ENCODE measurements at places on chromosomes 12 and 14.
A peak's percentile ranks its signal among the peaks of the same experiment; 100 is the strongest.

DNA sequence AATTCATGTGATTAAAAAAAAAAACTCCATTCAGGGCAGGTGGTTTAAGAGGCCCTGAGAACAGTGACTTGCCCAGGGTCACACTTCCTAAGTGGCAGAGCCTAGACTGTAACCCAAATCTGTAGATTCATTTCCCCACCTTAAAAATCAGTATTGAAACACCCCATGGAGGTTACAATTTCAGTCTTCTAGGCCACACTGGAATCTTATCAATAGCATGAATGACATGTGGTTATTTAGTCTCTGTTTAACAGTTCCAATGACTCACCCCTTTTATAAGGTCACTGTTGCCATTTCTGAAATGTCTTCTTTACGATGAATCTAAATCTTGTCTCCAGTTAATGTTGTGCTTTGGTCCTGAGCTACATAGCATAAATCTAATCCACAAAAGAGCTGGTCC is 262.3 kb upstream of the GRIP1 start:
- peak; percentile 16 for DNase-seq

DNA sequence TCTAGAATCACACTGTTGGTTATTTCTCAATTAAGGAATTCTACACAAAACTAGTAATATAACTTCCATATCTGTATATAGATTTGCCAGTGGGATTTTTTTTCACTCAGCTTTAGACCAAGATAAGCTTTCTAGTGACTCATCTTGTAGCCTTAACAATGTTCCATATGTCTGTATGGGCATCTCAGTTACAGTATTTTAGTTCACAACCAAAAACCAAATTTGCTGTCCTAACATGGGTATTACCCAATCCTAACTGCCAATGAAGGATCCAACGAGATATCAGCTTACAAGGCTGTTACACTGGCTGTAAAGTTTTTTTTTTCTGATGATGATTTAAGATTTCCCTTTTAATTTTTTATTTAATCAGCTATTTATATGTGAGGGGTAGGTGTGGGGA is 31.5 kb upstream of the KRR1 start:
- DNase-seq = no peak

- no peak for DNase-seq
Observed at GRCh38 chr12:63450816-63451215, 217.5 kb downstream of the DPY19L2 start.

DNA sequence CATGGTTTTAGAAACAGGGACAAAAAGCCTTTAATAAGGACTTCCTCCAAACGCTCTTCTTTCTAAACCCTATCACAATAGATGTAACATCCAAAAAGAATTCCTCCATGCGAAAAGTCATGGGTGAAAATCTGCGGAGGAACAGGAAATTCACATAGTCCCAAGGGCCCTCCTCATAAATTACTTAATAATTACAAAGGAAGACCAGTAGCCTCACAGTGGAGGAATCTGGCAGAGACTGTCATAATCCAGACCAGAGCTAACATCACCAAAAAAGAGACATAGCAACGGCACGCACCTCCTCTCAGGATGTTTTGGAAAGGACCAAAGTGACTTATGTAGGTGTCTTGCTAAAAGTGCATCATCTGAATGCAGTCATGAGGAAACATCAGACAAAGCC is 165.7 kb downstream of the ANO2 start:
- DNase-seq = no peak

- DNase-seq = no peak
Observed at GRCh38 chr12:262817-263216, at the start of gene SLC6A13. TSS of gene SLC6A13 (minus strand) at chr12:262836. CDS start at chr12:260052, 2,784 bp downstream.

GRCh38 chr14:67111022-67111421 is 78.2 kb upstream of the GARIN2 start:
- no peak for DNase-seq

DNA sequence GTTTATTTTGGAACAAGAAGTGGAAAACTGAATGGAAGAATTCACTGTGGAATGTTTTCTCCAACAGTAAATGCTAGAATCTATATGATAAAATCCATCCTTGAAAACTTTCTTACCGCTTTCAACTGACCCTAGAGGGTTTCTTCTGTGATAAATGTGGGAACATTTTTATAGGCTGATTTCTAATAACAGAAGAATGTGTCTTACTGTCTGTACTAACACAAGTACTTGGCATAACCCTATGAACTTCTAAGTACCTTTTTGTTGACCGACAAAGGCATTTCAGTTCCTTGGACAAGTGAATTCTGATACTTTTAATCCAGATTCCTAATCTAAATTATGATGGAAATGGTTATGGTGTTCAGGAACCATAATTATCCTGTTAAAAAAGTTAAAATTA is 1109.7 kb upstream of the FLRT2 start:
- peak; percentile 76 for DNase-seq

DNA sequence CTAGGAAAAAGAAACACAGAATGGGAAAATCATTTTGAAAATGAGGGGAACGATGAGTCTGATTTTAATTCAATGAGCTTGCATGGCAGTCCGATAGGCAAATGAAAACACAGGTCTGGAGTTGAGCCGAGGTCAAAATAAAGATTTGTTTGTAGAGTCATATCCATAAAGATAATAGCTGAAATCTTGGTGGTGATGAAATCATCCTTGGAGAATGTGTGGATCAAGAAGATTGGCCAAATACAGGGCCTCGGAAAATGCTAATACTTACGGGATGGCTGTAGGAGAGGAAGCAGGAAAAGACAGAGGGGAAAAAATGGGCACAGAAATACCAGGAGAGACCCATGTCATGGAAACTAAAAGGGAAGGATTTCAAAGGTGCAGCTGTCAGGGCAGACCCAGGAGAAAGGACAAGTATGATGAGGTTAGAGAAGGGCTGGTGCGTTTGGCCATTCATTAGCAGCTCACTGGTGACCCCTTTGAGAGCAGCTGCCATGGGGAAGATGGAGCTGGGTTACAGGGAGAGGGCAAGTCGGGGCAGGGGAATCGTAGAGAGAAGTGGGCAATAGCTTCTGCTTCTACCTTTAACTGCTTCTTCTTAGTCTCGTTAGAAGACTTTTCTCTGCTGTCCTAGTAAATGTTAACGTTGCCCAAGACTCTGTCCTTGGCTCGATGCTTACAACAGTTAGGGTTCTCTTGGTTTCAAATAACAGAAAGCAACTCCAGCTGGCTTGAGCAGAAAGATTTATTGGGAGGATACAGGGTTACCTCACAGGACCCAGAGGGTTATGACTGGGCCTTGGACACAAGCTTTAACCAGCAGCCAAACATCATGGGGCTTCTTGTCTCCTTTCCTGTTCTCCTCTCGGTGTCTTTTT is 161.8 kb downstream of the EFCAB11 start:
- peak; percentile 72 for DNase-seq

- no peak for DNase-seq
Observed at GRCh38 chr12:54521293-54522060, 23.9 kb downstream of the NCKAP1L start.

GRCh38 chr12:57593187-57593586 is 2.2 kb downstream of the PIP4K2C start:
- no peak for DNase-seq

DNA sequence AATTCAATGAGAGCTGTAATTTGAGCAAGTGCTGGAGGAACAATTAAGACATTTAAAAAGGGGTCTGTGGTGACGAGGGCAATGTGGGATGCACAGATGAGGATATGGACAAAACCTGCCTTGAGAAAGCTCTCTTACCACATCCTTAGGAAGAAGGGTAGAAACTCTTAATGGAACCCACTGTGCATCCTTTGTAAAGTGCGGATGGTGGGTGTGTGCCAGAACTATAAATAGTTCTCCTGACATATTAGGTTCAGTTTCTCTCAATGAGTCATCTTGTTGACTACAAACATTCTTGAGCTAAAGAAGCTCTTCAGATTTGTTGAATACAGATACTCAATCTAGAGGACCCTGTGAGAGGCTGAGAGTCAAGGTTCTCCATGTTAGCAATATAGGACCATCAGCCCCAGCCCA is 106.1 kb upstream of the ANO4 start:
- DNase-seq = no peak

DNA sequence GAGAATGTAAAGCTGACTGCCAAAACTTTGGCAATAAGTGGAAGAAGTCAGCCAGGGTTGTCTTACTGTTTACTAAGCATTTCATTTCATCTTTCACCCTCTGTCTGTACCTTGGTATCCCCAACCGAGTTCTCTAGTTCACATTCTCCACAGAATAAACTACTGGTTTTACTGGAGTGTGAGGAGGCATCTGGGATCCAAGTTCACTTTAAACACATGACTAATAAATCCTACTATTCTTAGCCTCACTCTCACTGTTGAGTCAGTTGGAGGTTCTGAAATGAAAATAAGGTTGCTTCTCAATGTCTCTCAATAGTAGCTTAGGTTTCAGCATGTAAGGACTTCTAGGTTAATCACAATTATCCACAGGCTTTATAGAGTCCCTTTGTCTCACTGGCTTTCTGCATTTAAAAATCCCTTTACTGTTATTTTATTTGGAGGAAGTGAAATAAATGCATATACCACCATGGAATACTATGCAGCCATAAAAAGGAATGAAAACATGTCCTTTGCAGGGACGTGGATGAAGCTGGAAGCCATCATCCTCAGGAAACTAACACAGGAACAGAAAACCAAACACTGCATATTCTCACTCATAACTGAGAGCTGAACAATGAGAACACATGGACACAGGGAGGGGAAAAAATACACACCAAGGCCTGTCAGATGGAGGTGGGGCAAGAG is 95.8 kb downstream of the EPS8 start:
- DNase-seq = peak; percentile 77

- peak; percentile 66 for DNase-seq
Observed at GRCh38 chr14:69921052-69921451, 41.8 kb downstream of the SMOC1 start.

- no peak for DNase-seq
Observed at GRCh38 chr12:101671833-101672232, 25.6 kb upstream of the CHPT1 start.

- no peak for DNase-seq
Observed at GRCh38 chr12:102992297-102992696, 34.8 kb downstream of the ASCL1 start.

DNA sequence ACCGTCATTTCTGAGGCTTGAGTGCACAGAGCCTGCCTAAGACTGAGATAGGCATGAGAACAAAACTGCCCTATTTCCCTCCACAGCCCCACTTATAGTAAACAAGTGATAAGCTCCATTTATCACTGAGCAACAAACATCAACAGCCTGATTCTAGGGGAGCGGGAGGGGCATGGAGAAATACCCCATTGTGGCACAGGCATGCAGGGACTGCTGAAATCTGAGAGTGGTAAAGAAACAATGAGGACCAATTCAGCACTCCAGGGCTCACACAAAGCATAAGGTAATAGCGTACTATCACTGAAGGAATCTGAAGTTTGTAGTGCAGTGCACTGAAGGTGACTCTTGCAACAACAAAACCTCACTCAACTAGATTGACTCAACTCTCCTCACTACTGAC is 186.7 kb downstream of the ANO2 start:
- no peak for DNase-seq

GRCh38 chr12:49341777-49342065 is 4.7 kb upstream of the C1QL4 start:
- no peak for DNase-seq

DNA sequence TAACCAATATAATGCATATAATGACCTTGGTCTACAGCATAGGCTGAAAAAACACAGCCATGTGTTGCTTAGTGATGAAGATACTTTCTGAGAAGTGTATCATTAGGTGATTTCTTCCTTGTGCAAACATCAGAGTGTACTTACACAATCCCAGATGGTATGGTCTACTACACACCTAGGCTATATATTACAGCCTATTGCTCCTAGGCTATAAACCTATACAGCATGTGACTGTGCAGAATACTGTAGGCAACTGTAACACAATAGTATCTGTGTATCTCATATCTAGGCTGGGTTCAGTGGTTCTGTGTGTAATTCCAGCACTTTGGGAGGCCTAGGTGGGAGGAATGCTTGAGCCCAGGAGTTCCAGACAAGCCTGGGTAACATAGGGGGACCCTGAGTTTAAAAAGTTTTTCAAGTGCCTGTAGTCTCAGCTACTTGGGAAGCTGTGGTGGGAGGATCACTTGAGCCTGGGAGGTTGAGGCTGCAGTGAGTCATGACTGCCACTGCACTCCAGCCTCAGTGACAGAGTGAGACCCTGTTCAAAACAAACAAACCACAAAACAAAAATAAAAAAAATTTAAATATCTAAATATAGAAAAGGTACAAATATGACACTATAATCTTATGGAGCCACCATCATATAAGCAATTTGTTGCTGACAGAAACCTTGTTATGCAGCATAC is 66.6 kb downstream of the GRIP1 start:
- no peak for DNase-seq

- no peak for DNase-seq
Observed at GRCh38 chr14:104293851-104294627, 155.7 kb downstream of the KIF26A start.

DNA sequence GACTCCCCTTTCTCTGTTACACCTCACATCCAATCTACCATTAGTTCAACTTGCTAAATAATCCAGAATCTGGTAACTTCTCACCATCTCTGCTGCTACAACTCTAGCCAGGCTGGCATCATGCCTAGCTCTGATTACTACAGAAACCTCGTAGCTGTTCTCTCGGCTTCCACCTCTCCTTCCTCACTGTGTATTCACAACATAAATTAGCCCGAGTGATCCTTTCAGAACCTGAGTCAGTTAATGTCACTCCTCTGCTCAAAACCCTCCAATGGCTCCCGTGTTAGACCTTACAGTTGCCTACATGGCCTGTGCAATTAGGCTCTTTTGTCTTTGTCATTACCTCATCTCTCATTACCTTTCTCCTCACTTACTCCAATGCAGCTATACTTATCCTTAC is 139.4 kb downstream of the PDE3A start:
- DNase-seq = no peak

DNA sequence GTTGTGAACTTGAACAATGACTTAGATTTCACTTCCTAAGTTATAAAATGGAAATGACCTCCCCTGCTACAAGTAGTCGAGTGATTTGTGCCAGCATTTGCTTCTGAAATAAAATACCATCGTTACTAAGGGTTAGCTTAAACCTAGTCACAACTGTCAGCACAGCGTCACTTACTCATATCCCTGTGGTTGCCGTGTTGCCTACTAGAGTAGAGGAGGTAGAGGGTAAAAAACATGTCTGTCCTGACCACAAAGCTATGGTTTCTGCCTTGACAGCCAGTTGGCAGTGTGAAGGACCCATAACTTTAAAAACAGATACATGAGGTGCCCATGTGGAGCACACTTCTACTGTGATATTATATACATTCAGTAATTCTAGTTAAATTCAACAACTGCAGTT is 234.2 kb upstream of the RGS6 start:
- no peak for DNase-seq

DNA sequence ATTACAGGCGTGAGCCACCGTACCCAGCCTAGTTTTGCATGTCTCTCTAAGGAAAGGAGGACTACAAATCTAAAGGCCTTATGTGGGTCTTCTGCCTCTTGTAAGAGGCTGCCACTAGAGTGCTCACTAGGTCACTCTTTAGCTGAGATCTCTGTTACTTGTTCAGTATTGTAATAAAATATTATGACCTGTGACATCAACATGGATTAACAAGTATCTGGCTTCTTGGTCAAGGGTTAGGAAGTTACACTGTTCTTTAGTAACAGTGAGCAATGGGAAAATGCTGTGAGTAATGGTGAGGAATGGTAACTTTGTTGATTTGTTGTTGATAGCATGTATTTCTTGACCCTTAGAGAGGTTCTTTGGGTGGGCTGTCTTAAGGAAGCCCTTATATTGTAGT is 50.5 kb downstream of the ERC1 start:
- no peak for DNase-seq
